ENCODE measurements at places on chromosomes 5 and 9.

DNA sequence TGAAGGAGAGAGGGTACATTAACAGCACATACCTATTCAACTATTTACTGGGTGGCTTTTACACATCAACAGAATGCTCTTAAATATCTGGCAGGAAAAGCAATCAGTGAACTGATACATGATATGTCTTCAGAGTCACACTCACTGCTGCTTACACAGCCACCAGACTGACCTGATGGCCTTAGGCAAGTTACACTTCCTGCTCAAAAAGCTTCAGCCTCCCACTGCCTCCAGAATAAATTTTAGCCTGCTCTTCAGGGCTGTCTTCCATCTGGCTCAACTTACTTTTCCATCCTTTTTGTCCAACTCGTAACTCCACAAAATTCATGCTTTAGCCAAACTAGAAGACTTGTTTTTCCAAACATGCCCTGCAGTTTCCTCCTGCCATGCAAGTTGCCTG is 10.7 kb downstream of the LOX start:
- no peak for DNase-seq

GRCh38 chr9:107105784-107106183 is 177.3 kb upstream of the RAD23B start:
- DNase-seq: no peak

DNA sequence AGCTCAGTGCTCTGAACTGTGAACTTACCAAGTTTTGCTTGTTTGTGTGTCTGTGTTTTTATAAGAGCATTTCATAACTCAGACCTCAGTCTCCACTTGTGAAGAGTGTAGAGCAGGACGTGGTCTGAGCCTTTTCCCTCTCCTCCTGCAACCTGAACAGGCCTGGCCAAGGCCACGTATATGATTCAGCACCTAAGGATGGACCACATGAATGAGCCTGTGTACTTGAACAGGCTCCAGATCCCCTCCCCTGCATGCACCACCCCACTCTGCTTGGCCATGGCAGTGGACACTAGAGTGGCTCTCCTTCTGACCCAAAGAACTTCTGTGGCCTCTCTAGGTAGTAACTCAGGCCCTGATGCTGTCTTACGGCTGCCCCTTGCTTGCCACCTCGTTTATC is 125.9 kb upstream of the FSTL4 start:
- no peak for DNase-seq

GRCh38 chr9:116155698-116156039 is 2.1 kb downstream of the PAPPA start:
- DNase-seq: peak; percentile 22

DNA sequence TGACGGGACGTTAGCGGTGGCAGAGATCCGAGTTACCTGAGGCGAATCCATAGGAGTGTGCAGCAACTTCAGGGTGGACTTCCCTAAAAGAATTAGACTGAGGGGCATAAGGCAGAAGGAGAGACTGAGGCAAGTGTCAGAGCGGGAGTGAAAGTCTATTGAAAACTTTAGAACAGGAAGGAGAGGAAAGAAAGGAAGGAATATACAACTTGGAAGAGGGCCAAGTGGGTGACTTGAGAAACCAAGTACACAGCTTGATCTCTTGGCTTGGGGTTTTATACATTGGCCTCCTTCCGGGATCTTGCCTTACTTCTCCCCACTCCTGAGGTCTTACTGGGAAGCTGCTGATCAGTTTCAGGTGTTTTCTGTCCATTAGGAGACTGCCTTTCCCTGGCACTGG is 84.9 kb downstream of the SNX18 start:
- DNase-seq: no peak

DNA sequence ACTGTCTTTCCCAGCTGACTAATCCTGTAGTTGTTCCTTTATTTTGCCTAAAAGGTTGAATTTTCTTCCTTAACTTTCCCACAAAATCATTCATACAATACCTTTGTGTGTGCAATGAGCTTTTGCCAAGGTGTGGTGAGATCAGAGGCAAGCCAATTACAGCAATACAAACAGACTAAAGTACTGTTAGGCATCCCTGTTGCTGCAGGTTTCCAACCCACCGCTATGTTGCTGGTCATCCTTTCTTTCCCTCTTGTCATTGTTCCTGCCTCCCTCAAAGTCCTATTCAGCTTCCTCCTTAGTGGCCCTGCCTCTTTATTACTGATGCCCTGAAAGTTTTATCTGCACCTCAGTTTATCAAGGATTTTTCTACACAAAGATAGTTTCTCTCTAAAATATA is 22.1 kb downstream of the ITGA2 start:
- no peak for DNase-seq

- no peak for DNase-seq
Measured at GRCh38 chr9:36902080-36902716, 131.9 kb downstream of the PAX5 start.

- DNase-seq: no peak
Measured at GRCh38 chr9:104745852-104746251, 1.6 kb upstream of the NIPSNAP3A start.

GRCh38 chr9:92962303-92962649 is 15.0 kb downstream of the FGD3 start:
- DNase-seq: no peak

GRCh38 chr5:76718880-76719279 is 3.0 kb downstream of the F2R start:
- DNase-seq: no peak

GRCh38 chr5:80955082-80955590 is 5.0 kb upstream of the RASGRF2 start:
- DNase-seq: no peak

All from cerebellar cortex (tissue), 1 donor.